NCI-H460 (cell line): ENCODE measurements at places on chromosomes 7 and 10. TPM values are rescaled to one million over a fixed set of nuclear protein-coding genes. Genes with fewer than 3 reads are reported as not detected.

Gene POLR2J2
- total RNA-seq: 3.2 and 3.8 TPM in 2 replicates

Gene EIF4H
- 619 and 659 TPM in 2 replicates for total RNA-seq

Gene AGMO
- 0.17 TPM in 1 of 2 replicates, not detected in the other for total RNA-seq

Gene EPHB4
- 45.3 and 49.1 TPM in 2 replicates for total RNA-seq

Gene GIMAP4
- total RNA-seq: not detected in 2 replicates

GRCh38 chr7:1825897-1826741 lies 156.0 kb downstream of the ELFN1 start:
- no peak for DNase-seq

GRCh38 chr10:62637249-62638061 lies 167.1 kb upstream of the ADO start:
- DNase-seq: no peak

GRCh38 chr7:116981939-116982338 lies 28.6 kb downstream of the ST7 start:
- DNase-seq: no peak

DNA sequence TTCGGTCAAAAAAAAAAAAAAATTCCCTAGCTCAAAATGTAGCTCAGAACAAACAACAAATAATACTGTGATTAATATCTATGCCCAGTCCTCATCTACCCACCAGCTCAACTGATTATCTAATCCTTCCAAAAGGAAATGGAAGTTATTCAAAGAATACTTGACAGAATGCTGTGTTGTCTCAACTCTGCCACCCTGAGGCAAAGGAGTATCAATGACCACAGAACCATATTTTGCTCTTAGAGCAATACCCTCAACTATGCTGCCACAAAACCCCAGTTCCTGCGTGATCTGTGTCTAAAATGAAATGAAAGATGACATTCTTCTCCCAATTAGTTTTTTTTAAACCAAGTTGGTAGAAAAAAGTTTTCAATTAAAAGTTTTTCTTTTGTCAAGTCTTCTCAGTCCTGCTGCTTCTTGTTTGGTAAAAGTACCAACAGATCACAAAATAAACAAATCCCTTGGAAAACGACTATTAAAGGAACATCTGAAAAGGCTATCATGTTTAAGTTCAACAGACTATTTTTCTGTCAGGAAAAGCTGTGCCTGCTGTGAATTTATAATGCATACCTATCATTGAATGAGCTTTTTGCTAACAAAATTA lies 21.6 kb downstream of the RBM28 start:
- peak; percentile 15 for DNase-seq

DNA sequence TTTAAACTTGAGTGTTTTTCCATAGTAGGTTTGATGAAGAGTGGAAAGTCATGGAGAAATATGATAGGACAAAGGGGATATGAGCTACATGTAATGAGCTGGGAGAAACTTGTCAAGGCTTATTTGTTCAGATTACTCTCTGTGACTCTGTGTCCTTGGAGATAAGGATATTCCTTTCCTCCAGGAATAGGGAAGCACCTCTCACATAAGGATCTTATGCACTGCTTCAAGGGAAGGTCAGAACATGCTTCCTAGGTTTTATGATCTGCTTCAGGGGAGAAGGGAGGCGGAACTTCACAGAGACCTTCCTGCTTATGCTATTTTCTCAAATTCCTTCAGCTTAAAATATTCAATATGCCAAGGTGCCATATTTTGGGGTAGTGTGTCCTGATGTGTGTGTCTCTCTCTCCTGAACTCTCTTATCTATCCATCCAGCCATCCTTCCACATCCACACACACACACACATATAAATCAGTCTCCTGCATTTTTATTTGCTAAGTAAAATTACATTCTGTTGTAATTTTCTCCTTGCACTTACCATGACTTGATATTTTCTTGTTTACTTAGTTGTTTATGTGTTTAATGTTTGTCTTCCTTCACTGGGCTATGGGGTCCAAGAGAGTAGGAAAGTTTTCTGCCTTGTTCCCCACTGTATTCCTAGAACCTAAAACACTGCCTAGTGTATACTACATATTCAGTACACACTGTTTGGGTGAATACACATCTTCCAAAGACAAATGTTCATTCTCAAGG lies 26.4 kb downstream of the ARL4A start:
- no peak for DNase-seq

- DNase-seq: no peak
Observed at GRCh38 chr10:74040200-74041126, 42.5 kb downstream of the VCL start.

- DNase-seq: no peak
Observed at GRCh38 chr7:117825132-117825531, 48.1 kb downstream of the CTTNBP2 start.

- no peak for DNase-seq
Observed at GRCh38 chr7:27160145-27160545, 3.7 kb upstream of the HOXA7 start.

DNA sequence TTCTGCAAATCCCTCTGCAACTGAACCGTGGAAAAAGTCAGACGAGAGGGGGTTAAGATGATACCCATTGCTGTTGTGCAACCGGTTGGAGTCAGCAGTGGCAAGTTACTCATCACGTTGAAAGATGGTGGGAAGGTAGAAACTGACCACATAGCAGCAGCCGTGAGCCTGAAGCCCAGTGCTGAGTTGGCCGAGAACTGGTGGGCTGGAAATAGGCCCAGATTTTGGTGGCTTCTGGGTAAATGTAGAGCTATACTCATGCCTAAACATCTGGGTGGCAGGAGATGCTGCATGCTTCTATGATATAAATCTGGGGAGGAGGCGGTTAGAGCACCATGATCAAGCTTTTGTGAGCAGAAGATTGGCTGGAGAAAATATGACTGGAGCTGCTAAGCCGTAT lies 78.6 kb downstream of the ARL5B start:
- DNase-seq: no peak

DNA sequence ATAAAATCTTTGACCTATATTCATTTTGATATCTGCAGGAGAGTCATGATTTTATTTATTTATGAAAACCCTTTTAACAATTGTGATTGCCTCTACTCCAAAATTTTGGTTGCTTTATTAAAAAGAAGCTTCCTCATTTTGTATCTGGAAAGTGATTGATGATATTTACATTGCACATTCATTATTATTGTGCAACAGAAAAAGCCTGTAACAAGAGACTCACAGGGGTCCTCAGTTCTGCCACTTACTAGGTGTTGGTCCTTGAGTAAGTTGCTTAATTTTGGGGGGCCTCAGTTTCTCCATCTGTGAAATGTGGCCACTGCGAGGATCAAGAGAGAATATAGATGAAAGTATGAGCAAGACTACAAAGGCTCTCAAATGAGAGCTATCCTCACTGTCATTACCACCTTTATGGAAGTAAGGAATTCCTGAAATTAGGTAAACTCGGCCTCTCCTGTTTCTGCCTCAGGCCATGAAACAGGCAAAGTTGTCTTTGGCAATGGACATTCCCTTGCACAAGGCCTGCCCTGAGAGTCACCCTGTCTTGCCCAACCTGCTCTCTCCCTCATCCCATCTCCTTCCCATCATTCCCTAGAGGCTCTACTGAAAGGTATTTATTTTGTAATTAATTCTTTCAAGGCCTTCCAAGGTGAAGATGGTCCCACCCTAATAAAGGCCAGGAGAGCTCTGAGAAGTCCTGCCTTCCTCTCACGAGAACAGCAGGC lies 66.1 kb upstream of the ABLIM1 start:
- DNase-seq: no peak

GRCh38 chr10:60414877-60415585 lies 25.4 kb upstream of the ANK3 start:
- peak; percentile 94 for DNase-seq

DNA sequence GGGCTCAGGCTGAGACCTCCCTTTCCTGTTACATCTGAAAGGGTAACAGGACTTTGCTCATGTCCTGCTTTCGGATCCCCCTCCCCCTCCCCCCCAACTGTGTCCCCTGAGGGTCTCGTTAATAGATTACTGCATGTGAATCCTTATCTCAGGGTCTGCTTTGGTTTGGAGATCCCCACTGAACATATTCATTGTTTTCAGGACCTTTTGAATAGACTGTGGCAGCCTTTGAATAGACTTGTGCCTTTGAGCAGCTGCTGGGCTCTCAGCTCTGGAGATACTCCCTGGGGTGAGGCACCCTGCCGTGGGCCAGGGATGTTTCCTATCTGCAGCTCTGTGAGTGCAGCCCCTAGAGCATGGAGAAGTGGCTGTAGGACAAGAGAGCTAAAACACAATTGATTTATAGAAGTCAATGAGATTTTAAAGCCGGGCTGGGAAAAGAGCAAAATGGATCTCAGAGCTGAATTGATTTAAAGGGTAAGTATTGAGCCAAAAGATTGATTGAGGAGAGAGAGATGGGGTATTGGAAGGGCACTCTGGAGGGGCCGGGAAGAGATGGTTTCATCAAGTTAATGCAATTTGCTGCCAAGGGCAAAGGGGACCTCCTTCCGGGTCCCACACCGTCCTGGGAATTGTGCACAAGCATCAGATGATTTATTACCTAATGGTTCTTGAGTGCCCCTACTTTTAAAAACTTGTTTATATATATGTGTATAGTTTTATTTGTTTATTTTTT lies 9.9 kb downstream of the ARHGAP22 start:
- no peak for DNase-seq

GRCh38 chr7:120949393-120949911 lies 1.1 kb upstream of the ING3 start:
- DNase-seq: no peak

GRCh38 chr10:124124123-124124768 lies 30.8 kb upstream of the CHST15 start:
- no peak for DNase-seq

GRCh38 chr10:124710266-124710881 lies 33.8 kb downstream of the FAM53B start:
- no peak for DNase-seq

GRCh38 chr7:138726288-138726687 lies 25.1 kb upstream of the SVOPL start:
- no peak for DNase-seq

- DNase-seq: no peak
Observed at GRCh38 chr7:136664537-136664936, 203.9 kb upstream of the CHRM2 start.

- DNase-seq: no peak
Observed at GRCh38 chr10:51097546-51097945, 23.3 kb downstream of the PRKG1 start.

DNA sequence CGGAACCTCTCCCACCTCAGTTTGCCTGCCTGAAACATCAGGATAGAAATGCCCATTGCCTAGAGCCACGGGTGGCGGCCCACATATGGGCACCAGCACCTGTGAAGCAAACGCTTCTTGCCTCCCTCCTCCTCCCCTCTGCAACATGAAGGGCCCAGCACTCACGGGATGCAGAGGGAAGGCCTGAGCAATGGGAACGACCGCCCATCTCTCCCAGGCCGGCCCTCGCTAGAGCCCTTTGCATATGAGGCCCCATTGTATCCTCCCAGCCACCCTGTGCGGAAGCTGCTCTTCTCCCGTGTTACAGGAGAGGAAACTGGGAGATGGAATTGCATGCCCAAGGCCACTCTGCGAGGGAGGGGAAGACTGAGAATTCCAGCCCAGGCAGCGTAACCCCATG lies 88.2 kb downstream of the RGS10 start:
- no peak for DNase-seq

DNA sequence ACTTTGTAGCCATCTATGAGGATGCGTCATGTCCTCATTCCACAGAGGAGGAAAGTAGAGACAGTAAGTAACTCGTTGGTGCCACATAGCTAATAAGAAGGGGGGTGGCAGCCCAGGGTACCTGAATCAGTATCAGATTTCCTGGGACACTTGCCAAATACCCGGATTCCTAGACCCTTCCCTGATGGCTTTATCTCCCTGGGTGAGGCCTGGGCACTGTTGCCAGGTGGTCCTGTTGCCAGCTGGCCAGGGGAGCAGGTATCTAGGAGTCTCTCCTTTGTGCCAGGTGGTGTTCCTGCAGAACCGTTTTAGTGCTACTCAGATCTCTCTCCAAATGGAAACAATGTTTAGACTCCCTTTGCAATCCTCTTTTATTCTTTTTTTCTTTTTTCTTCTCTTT lies 12.7 kb downstream of the SLC29A3 start:
- DNase-seq: no peak
